ENCODE measurements at places on chromosomes 3 and 15.

- no peak for DNase-seq
Measured at GRCh38 chr15:71648095-71648494, 162.3 kb upstream of the NR2E3 start.

DNA sequence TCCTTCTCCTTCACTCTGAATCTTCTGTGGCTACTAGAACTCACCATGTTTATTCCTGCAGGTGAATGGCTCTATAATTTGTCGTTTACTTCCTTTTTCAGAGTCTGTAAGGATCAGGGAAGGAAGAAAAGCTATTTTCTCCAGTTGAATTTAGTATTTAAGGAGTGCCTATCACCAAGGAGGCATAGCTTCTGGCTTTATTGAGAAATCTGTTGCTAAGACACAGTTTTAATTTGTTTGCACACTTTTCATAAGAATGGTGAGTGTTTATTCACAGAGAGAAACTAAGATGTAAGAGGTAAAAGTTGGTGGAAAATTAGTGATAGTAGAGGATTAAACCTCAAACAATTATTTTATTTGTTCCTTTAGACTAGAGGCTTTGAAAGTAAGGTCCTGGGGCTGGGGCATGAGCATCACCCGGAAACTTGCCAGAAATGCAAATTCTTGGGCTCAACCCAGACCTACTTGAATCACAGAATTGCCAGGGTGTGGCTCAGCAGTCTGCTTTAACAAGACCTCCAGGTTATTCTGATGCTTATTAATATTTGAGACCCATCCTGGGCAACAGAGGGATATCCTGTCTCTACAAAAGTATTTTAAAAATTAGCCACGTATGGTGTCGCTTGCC is 461.3 kb downstream of the AGBL1 start:
- DNase-seq = no peak

- DNase-seq = no peak
Measured at GRCh38 chr3:129059311-129059958, 1.1 kb upstream of the GP9 start.

DNA sequence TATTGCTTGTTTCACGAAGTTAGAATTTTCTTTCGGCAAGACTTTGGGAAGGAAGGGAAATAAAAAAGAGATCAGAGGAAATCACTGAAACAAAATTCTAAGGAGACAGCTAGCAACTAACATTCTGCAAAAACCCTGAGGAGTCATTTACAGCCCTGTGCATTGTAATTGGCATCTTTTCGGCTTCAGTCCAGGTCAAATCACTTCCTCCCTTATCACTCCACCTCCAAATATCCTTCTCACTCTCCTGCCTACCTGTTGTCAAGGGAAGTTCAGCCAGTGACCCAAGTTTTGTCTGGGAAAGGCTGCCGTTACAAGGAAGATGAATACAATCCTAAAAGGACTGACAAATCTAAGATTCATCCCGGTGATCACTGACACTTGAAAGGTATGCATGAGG is 39.6 kb downstream of the MDFIC2 start:
- no peak for DNase-seq

DNA sequence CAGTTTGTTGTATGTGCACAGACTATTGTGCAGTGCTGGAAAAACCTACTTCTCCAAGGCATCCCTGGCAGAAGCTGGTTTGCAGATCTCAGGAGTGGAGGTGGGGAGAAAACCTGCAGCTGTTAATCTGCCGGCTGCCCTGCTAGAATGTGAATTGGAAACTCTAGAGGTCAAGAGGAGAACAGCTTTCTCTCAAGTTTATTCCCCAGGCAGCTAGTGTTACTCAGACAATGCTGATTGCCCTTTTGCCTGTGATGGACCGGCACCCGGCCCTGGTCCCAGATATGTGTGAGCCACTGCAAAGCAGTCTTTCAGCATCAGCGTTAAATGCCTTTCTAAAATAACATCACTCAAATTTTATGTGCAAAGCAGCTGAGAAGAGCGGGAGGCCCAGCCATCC is 129.7 kb upstream of the TPM1 start:
- DNase-seq = peak; percentile 33
